ENCODE measurements at places on chromosomes 1 and 21.

DNA sequence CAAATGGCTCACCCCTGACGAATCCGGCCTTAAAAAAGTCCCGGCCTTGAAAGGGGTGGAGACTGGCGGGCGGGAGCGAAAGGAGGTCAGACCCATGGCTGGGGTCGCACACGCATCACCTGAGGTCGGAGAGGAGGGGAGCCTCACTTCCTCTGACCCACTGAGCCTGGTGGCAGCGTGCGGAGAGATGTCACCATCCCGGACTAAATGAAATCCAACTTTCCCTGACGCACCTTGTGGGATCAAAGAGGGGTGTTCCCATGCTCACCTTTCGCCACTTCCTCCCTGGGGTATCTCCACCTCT is 709 bp upstream of the SLC41A1 start:
- H3K27me3 ChIP-seq: peaks cover 19% of the 10 kb centered on the region
- peaks cover 7% of the 10 kb centered on the region for H3K36me3 ChIP-seq
- H3K27ac ChIP-seq: no peak overlapping the region

DNA sequence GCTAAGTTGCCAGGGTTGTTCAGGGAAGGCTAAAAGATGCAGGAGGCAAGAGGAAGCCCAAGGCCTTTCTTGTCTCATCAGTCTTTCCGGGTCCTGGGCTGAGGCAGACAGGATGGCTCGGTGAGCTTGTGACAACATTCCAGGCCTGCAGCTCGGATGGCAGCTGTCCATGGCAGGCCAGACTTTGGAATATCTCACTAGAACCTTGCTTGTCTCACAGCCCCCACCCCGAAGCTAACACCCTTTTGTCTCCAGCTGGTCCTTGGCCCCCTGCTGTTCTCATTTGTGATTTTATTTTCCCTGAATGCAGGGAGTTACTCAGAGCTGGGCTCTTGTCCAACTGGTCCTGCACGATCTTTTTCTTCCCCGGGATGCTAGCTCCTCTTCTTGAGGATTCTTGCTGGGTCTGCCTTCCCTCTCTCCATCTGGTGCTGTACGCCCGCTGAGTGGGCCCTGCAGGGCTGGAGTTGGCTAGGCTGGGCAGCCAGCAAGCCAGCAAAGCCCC is 477.2 kb upstream of the CAMK1G start:
- no peak for DNase-seq
- H3K4me3 ChIP-seq: no peak overlapping the region
- no peaks in the 10 kb centered on the region for H3K4me1 ChIP-seq

GRCh38 chr1:153360190-153360589 is 2.5 kb downstream of the S100A9 start:
- H3K4me3 ChIP-seq: no peak overlapping the region
- H3K27me3 ChIP-seq: peaks cover 25% of the 10 kb centered on the region
- no peak overlapping the region for H3K27ac ChIP-seq
- DNase-seq: no peak
- no peaks in the 10 kb centered on the region for H3K36me3 ChIP-seq

- no peak overlapping the region for H3K4me3 ChIP-seq
- H3K36me3 ChIP-seq: no peaks in the 10 kb centered on the region
- no peak overlapping the region for H3K27ac ChIP-seq
Measured at GRCh38 chr1:71304125-71304524, 223.3 kb upstream of the ZRANB2 start.

DNA sequence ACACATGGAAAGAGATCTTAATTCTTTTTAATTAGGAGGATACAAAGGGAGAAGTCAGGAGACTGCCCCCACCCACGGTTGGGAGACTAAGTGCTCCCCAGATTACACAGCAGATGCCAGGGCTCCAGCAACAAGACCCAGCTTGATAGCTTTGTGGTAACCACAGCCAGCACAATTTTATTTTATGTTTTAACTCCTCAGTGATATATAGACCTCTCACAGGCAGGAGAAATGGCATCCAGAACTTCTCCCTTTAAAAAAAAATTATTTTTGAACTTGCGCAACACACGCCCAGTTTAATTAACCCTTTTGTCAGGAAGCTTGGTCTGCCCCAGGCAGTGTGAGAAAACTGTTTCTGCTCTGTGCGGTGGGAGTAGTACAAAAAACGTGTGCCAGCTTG is 62.6 kb upstream of the ACOT11 start:
- H3K27ac ChIP-seq: no peak overlapping the region
- no peak overlapping the region for H3K4me3 ChIP-seq
- no peaks in the 10 kb centered on the region for H3K36me3 ChIP-seq
- H3K4me1 ChIP-seq: peaks cover 56% of the 10 kb centered on the region
- DNase-seq: no peak

DNA sequence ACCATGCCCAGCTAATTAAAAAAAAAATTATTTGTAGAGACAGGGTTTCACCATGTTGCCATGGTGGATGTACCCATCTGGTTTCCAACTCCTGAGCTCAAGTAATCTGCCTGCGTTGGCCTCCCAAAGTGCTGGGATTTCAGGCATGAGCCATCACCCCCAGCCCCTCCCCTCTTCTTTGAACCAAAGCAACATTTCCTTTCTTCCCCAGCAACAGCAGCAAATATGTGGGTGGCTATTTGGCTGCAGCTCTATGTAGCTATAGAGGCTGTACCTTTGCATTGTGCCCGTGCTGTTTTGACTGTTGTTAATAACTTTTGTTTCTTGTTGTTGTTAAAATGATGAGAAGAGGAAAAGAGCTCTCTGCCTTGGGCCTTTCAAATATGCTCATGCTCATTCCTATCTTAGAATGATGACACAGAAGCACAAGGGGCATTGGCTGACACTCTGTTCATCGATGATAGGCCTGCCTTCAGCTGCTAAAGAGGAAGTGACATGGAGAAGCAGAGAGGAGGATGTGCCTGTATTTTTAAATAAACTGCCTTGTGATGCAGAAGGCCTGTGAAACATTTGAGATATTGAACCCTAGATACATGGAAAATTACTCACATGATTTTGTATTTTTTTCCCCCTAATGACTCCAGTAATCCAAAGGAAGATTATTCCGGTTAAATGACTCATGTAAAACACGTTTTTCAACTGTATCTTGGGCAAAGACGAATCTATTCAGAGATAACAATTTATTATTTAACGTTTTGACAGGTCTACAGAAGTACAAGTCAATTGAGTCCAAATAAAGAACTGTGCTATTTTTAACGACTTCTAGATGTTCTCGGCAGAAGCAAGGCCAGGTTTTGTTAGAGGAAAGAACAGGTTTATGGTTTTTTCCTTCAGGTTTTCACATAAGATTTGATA is 20.5 kb upstream of the XPR1 start:
- no peaks in the 10 kb centered on the region for H3K36me3 ChIP-seq
- DNase-seq: no peak
- H3K27me3 ChIP-seq: no peaks in the 10 kb centered on the region

DNA sequence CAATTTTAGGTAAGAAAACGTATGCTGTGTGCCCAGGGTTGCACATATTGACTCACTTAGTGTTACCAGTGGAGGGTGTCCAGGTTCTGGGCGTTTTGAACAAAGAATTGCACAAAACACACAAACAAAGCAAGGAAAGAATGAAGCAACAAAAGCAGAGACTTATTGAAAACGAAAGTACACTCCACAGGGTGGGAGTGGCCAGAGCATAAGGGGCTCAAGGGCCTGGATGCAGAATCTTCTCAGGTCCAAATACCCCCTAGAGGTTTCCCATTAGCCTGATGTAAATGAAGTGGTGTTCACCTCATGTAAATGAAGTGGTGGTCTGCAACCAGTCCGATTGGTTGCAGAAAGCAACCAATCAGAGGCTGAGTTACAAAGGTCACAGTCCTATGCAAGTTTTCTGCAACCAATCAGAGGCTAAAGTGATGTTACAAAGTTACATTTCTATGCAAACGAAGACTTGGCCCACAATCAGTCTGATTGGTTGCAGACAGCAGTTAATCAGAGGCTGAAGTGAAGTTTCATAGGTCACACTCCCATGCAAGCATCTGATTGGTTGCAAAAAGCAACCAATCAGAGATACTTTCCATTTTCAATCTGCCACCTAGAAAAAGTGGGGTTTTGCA is 228.3 kb downstream of the ST6GALNAC3 start:
- H3K4me1 ChIP-seq: peaks cover 46% of the 10 kb centered on the region
- no peak for DNase-seq
- no peak overlapping the region for H3K27ac ChIP-seq
- no peaks in the 10 kb centered on the region for H3K27me3 ChIP-seq
- H3K36me3 ChIP-seq: no peaks in the 10 kb centered on the region

DNA sequence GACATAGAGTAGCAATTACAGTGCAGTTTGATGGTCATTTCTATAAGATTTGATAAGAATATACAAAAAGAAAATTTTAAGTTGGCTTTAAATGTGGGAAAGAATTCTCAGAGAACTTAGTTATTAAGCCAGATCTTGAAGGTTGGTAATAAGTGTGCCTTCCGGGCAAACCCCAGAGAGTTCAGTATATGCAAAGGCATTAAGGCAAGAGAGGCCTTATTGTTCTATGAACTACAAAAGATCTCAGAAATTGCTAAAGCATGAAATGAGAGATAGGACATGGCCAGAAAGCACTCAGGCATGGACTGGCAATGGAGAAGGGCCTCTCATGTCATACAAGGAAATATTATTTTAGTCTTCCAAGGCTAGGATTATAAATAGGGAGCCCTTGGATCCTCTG is 390.2 kb upstream of the C1orf87 start:
- H3K4me3 ChIP-seq: no peak overlapping the region
- H3K36me3 ChIP-seq: no peaks in the 10 kb centered on the region
- H3K27ac ChIP-seq: no peak overlapping the region
- no peaks in the 10 kb centered on the region for H3K4me1 ChIP-seq

DNA sequence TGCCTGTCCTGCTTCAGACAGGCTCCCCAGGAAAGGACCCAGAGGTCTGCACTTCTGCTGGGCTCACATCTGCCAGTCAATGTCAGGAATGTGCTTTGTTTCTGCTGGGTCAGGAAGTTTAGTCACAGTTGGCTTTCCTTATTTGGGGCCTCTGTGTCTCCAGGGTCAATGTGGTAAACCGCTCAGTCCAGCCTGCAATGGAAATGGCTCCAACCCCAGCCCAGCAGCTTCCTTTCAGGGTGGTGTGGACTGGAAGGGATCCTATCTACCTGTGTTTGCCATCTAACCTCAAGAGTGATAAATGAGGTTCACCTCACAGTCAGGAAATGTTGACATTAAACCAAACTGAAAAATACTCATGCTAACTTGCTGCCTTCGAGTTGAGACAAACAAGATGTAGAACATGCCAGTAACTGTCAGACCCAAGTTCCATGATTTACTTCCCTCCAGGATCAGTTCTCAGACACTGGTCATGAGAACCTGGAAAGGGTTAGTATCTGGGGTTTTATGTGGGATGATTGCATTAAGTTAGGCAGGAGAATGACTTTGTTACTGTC is 20.3 kb downstream of the ENO1 start:
- peak overlapping the region; percentile 71 for H3K27ac ChIP-seq
- H3K36me3 ChIP-seq: peaks cover 61% of the 10 kb centered on the region
- no peak overlapping the region for H3K4me3 ChIP-seq
- no peak for DNase-seq
- no peaks in the 10 kb centered on the region for H3K27me3 ChIP-seq

DNA sequence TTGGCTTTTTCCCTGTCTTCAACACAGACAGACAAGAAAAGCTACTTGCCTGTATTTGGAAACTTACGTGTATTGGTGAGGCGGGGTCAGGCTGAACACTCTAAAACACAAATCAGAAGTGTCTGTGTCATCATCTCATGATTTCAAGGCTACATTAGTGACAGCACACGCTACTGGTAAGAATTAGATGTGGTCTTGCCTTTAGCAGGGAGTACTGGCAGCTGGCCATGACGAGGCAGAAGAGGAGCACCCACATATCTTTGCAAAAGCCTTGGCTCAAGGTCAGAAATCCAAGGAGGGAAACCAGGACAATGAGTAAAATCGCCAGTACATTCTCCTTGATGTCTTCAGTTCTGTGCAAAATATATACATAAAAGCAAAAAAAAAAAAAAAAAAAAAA is 77.7 kb downstream of the PCNX2 start:
- H3K36me3 ChIP-seq: peaks cover 14% of the 10 kb centered on the region
- no peak overlapping the region for H3K27ac ChIP-seq
- no peak for DNase-seq
- H3K4me3 ChIP-seq: no peak overlapping the region
- no peaks in the 10 kb centered on the region for H3K27me3 ChIP-seq
- H3K4me1 ChIP-seq: no peaks in the 10 kb centered on the region

DNA sequence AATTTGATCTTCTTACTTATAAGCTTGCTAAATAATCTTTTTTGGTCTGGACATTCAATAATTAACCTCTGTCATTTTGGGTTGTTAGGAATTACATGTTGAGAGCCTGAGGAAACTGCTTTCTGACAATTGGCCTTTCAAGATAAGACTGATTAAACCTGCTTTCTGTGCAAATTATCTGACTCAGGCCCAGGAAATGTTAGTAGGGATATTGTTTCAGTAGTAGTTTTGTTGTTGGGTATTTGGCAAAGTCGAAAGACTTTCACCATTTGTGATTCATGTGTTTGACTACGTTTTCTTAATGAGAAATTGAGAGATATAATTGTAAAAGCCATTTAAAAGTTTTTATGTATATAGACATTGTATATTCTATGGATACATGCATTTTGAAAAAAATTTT is 81.1 kb upstream of the GPR88 start:
- H3K4me1 ChIP-seq: peaks cover 56% of the 10 kb centered on the region
- no peak overlapping the region for H3K4me3 ChIP-seq
- DNase-seq: no peak
- H3K27me3 ChIP-seq: no peaks in the 10 kb centered on the region
- peaks cover 39% of the 10 kb centered on the region for H3K36me3 ChIP-seq

DNA sequence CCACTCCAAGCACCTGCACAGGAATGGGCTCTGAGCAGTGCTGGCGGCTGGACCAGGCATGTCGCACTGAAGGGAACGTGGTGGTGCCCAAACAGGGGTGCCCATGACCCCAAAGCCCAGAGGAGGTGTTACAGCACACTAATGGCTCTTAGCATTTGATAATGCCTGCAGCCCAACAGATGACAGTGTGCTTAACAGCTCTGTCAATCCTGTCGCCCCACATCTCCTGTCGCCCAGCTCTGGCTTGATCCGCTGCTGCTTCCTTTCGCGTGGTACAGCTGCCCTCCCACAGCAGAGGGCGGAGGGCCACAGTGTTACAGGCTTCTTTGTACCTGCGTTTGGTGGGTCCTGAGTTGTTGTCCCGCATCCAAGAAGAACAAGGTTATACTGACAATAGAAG is 32.2 kb upstream of the CR1L start:
- H3K36me3 ChIP-seq: no peaks in the 10 kb centered on the region
- H3K4me3 ChIP-seq: no peak overlapping the region
- no peak for DNase-seq
- H3K27me3 ChIP-seq: peaks cover 13% of the 10 kb centered on the region
- no peaks in the 10 kb centered on the region for H3K4me1 ChIP-seq

- H3K36me3 ChIP-seq: no peaks in the 10 kb centered on the region
- H3K27me3 ChIP-seq: peaks cover 8% of the 10 kb centered on the region
- H3K27ac ChIP-seq: no peak overlapping the region
- H3K4me1 ChIP-seq: no peaks in the 10 kb centered on the region
- no peak for DNase-seq
Measured at GRCh38 chr1:147840909-147841308, 61.7 kb upstream of the GJA8 start.

Measured in activated naive CD4-positive, alpha-beta T cell treated with anti-CD3 and anti-CD28 coated beads, Interleukin-2, amount 10 ng/mL, durations not matched to agents 7 days and 5 days (primary cell).